Stomach (tissue), 19 donors: ENCODE measurements at places on chromosomes 2 and 18. TPM values are rescaled to one million over a fixed set of nuclear protein-coding genes. Genes with fewer than 3 reads are reported as not detected.

The CTNNA2 gene
- total RNA-seq, result not detected

The IL1F10 gene
- not detected for total RNA-seq

The CDCA7 gene
- total RNA-seq, result 7.6 TPM

The STK39 gene
- 60.7 TPM for total RNA-seq

The CDK15 gene
- not detected for total RNA-seq

The MRPL19 gene
- 8.8 TPM for total RNA-seq

The VWA3B gene
- not detected for total RNA-seq
